H1 (cell line): ENCODE measurements at places on chromosomes 1 and 21.

GRCh38 chr1:61175976-61176375 is 93.6 kb downstream of the NFIA start:
- no peak for DNase-seq

GRCh38 chr1:48003741-48004531 is 6.8 kb upstream of the TRABD2B start:
- DNase-seq = no peak

- DNase-seq = no peak
These were observed 87.2 kb downstream of the SYT2 start for GRCh38 chr1:202623075-202623474.

- DNase-seq = no peak
These were observed 45.1 kb downstream of the TRIM11 start for GRCh38 chr1:228361314-228362140.

DNA sequence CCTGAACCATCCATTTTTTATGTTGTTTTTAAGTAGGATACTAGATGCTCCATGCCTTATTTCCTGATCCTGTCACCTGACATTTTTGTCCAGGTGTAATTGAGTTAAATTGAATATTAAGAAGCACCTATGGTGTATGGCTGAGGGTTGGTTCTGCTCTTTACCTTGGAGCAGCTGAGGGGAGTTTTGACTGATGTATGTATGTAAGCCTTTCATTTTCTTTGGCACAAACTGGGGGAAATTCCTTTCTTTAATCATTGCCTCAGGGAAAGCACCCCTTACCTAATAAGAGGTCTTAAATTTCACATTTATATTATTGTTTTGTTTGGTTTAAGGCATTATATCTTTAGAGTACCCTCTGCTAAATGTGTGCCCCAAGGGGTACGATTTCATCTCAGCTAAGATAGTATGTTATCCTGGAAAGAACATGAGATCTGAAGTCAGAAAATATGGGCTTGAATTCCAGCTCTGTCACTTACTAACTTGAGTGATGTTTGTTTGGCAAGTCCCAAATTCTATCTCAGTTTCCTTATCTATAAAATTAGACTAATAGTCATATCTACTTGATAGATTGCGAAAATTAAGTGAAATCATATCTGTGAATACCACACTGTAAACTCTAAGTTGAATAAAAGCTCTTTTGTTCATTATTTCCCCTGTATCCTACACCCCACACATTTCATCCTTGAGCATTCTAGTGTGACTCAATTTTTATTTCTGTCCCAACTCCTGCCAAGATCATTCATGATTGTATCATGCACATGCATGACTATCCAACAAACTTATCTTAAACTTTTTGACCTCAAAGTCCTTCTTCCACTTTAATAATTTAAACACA is 57.7 kb upstream of the NUF2 start:
- DNase-seq = no peak

GRCh38 chr1:2848006-2848670 is 46.6 kb upstream of the TTC34 start:
- DNase-seq = no peak

GRCh38 chr1:116878804-116879477 is 30.8 kb upstream of the PTGFRN start:
- peak; percentile 54 for DNase-seq

GRCh38 chr1:85502625-85503083 is 37.7 kb upstream of the DDAH1 start:
- DNase-seq = peak; percentile 3

DNA sequence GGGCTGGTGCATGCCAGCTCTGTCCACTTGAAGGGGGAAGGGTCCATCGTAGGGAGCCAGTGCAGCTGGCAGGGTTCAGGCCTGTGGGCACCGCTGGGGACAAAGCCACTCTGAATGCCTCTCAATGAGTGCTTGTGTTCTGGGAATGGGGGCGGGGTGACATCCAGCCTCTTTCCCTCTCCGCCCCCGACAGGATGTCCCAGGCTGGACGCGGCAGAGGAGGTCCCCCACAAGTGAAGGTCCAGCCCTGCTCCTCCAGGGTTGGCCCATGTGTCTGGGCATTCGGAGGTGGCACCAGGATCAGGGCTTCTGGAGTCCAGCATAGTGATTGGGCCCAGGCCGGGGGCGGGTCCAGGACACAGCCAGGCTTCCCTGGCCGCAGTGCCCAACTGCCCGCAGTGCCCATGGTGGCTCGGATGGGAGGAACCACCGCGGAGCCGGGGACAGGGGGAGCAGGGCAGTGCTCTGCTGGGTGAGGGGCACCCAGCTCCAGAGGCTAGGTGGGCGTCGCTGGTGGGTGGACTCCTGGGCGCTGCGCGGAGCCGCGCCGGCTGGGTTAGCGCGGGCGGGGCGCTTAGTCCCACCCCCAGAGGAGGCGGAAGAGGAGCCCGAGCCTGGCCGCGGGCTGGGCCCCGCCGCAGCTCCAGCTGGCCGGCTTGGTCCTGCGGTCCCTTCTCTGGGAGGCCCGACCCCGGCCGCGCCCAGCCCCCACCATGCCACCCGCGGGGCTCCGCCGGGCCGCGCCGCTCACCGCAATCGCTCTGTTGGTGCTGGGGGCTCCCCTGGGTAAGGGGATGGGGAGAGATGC is at the start of gene SHISA4:
Gene SHISA4, plus strand, starts transcription at position 617 of the 808 bp plus-strand sequence. Its CDS starts 97 bp downstream, at position 714.
- DNase-seq = peak; percentile 85

GRCh38 chr21:33067457-33067856 is 2.5 kb upstream of the OLIG1 start:
- no peak for DNase-seq

- DNase-seq = no peak
These were observed 3.2 kb upstream of the SAMD11 start for GRCh38 chr1:920521-920920.

DNA sequence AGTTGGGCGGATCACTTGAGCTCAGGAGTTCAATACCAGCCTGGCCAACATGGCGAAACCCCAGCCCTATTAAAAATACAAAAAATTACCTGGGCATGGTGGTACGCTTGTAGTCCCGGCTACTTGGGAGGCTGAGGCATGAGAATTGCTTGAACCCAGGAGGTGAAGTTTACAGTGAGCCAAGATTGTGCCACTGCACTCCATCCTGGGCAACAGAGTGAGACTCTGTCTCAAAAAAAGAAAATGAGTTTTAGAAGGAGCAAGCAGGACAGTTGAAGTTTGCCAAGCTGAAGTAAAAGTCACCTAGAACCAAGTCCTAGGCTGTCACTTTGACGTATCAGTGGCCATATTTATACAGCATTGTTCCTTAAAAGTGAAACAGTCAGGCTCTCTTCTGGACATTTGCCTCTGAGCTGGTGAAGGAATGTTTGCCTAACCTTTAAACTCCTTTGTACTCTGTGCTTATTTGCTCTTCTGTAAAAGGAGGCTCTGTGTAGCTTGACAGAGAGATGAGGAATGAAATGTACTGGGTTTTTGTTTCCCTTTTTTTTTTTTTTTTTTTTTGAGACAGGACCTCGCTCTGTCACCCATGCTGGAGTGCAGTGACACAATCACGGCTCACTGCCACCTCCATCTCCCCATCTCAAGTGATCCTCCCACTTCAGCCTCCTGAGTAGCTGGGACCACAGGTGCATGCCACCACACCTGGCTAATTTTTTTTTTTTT is 2.8 kb downstream of the RAB4A start:
- DNase-seq = no peak

DNA sequence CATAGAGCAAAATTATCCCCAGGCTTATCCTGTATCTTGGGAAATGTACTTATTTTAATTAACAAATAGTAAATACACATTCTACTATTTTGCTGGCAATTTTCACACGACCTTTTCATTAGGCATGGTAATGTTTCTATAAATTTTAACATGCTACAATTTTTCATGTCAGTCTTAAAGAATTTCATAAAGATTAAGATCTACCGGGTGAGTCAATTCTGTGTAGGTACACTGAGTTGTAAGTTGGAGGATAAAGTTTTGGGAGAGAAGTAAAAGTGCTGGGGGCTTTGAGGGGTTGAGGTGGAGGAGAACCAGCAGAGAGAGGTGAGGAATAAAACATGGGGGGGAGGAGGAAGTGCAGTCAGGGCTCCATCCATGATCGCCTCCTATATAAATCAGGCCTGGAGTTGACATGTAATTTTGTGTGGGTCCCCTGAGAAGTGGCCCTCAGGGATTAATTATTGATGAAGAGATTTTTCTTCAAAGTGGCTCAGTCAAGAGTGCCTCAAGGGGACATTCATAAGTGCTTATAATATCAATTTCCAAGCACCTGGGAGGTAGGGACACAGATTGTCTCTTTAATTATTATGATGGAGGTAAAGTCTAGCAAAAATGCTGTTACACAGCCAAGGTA is 7.2 kb downstream of the DPYD start:
- DNase-seq = no peak

DNA sequence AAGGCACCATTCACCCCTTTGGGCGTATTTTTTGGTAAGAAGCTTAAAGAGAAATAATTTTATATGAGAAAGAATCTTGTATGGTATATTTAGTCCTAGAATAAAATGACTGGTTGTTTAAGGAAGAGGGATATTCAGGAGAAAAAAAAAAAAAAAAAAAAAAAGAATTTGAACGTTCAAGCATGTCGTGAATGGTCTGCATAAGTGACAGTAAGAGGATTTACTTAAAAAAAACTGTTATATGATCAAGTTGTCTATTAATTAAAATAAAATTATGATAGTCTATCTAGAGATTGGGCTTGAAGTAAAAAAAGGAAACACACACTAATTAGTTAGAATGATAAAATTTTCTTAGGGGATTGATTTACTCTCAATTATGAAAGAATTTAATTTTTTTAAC is 11.7 kb upstream of the OR14I1 start:
- no peak for DNase-seq

GRCh38 chr21:42491328-42491727 is 4.7 kb downstream of the RSPH1 start:
- DNase-seq = no peak

DNA sequence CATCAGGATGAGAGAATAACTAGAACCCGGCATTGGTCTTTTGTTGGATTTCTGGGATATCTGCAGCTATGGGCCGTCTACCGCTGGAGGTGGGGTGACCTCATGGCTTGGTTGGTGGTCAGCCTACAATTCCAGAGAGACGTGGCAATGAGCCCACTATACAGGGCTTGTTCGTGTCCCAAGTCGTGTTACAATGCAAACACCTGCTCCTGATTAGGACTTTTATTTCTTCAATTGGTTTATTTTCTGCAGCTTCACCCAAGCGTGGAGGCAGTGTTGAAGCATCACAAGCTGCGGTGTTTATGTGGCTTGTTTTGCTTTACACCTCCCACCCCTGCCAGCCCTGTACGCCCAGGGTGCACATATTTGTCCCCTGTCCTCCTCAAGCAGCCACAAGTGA is 211.7 kb upstream of the TMEM51 start:
- DNase-seq = no peak

GRCh38 chr21:41715649-41716281 is 51.1 kb downstream of the RIPK4 start:
- DNase-seq = no peak

GRCh38 chr21:32878661-32879060 is 107.1 kb upstream of the PAXBP1 start:
- no peak for DNase-seq

- no peak for DNase-seq
These were observed 129.0 kb upstream of the KLHDC7A start for GRCh38 chr1:18351735-18352134.

- no peak for DNase-seq
These were observed 515.8 kb downstream of the SMYD3 start for GRCh38 chr1:245991266-245991665.

DNA sequence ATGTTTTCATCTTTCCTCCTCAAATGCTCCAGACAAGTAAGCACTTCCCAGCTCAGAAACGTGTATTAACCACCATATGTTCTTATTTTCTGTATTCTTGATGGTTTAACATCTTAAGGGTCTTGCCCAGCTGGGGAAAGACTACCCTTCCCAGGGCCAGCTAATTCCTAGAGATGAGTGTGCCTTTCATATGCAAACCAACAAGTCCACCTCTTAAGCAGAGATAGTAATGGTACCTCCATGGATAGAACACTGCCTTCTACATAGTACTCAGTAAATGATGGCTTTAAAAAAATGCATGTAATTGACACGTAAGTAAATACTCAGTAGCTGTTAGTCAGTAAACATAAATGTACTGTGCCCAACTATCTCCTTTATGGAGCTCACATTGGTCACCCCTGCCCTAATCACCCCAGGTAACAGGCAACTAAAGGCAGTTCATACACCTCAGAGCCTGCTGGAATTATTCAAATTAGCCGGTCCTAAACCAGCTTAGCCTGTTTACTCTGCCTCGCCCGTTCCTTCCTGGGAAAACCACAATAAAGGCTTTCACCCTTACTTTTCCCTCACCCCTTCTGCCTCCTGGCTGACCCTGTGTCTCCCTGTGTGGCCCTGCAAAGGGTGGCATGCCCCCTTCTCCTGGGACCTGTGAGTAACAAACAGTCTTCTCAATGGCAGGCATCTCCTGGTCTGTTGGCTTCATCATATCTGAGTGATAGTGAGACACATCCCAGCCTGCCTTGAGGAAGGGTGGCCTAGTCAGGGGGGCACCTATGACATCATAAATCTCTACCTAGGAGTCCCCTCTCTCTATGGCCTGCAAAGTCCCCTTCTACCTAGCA is 40.1 kb upstream of the KLHDC7A start:
- DNase-seq = no peak

GRCh38 chr1:205652984-205653383 is 21.2 kb upstream of the ELK4 start:
- no peak for DNase-seq

DNA sequence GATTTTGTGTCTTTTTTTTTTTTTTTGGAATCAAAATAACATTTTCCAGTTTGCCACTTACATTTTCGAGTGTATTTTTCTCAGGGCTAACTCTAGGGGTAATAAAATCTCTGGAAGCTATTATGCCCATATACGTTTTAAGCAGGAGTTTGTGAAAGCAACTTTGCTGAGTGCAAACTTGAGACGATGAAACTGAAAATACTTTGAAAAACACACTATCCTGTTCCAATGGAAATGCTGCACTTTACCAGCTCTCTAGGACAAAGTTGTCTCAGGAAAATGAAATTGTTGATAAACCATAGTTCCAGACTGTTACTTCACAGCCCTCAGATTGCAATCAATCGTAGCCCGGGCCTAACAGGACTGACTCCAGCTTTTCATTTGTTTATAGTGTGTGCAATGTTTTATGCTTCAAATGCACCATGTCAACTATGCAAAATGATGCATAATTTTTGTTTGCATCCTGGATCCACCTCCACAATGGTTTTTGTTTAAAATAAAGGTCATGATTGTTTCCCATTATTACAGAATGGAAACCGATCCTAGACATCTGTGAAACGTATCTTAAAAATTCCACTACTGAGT is 220.6 kb upstream of the PKN2 start:
- DNase-seq = no peak

DNA sequence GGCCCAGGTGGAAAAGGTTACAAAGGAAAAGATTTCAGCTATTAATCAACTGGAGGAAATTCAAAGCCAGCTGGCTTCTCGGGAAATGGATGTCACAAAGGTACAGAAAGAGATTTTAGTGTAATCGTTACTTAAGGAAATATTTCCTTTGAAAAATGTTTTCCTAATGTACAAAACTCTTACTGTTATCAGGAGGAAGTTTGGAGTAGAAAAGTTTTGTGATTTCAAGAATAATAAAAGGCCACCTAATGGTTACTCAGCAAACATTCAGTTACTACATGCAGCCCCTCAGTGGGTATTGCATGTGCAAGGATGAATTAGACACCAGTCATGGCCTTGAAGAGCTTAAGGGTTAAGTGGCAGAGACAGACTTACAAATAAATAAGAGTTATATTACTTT is 85.2 kb downstream of the SDCCAG8 start:
- DNase-seq = no peak

GRCh38 chr1:47545912-47546483 is 108.2 kb downstream of the FOXD2 start:
- DNase-seq = no peak

- no peak for DNase-seq
These were observed 63.4 kb downstream of the NPHP4 start for GRCh38 chr1:5928714-5929400.
